Glomerular endothelial cell (primary cell): ENCODE measurements at places on chromosomes 2 and 18. TPM values are rescaled to one million over a fixed set of nuclear protein-coding genes. Genes with fewer than 3 reads are reported as not detected.

Gene AOX1
- 3.8 and 6.3 TPM in 2 replicates for total RNA-seq

Gene UGT1A4
- total RNA-seq: 0.12 TPM in 1 of 2 replicates, not detected in the other

GRCh38 chr2:75582840-75583239 lies 22.1 kb upstream of the EVA1A start:
- no peak for DNase-seq

- DNase-seq: no peak
Measured at GRCh38 chr18:213966-214365, 53.9 kb downstream of the THOC1 start.

DNA sequence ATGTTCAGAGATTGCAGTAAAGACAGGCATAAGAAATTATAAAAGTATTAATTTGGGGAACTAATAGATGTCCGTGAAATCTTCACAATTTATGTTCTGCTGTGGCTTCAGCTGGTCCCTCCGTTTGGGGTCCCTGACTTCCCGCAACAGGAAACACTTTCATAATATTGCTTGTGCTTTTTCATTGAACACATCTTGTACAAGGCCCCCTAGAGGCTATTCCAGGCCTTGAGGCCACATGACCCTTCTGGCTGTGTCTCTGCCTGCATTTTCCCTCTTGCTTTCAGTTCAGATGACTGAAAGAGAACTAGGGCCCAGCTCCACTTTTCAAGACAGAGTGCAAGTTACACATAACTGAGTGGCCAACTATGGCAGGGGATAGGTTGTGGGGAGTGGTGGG lies 164.1 kb downstream of the TMEM247 start:
- DNase-seq: no peak

Gene TAF4B
- total RNA-seq: 1.9 and 4.7 TPM in 2 replicates

DNA sequence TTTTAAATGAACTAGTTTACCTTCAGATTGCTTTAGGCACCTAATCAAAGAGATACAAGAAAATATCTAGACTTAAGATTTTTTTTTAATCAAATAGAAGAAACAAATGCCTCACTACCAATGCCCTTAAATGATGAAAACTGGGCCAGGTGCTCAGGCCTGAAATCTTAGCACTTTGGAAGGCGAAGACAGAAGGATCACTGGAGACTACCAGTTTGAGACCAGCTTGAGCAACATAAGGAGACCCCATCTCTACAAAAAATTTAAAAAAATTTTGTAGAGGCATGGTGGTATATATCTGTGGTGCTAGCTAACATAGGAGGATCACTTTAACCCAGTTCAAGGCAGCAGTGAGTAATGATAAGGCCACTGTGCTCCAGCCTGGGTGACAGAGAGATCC lies 675.1 kb downstream of the NRXN1 start:
- DNase-seq: no peak

Gene PTPRN
- total RNA-seq: 0.47 and 0.97 TPM in 2 replicates

DNA sequence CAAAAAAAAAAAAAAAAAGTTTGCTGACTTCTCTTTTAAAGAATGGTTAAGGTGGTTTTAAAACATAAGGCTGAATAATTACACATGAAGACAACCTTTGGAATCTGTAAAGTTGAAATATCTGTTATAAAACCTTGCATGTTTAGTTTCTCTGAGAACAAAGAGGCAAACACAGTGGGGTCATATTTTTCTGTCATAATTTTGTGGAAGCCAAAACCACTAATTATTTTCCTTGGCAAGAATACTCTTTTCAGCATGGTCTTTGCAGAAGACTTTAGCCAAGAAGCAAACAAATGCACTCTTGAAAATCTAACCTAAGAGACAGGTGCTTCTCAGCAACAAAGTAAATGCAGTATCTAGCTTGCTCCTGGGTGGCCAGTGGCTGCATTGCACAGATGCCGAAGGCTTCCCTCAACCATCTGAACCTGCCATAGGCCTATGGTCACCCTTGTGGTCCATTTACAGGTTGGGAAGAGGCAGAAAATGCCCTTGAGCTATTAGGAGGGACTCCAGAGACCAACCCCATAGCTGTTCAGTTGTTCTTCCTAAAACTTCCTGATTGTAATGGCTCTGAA lies 44.8 kb downstream of the ZAP70 start:
- DNase-seq: no peak

Gene SPEG
- total RNA-seq: 1.6 and 1.7 TPM in 2 replicates

DNA sequence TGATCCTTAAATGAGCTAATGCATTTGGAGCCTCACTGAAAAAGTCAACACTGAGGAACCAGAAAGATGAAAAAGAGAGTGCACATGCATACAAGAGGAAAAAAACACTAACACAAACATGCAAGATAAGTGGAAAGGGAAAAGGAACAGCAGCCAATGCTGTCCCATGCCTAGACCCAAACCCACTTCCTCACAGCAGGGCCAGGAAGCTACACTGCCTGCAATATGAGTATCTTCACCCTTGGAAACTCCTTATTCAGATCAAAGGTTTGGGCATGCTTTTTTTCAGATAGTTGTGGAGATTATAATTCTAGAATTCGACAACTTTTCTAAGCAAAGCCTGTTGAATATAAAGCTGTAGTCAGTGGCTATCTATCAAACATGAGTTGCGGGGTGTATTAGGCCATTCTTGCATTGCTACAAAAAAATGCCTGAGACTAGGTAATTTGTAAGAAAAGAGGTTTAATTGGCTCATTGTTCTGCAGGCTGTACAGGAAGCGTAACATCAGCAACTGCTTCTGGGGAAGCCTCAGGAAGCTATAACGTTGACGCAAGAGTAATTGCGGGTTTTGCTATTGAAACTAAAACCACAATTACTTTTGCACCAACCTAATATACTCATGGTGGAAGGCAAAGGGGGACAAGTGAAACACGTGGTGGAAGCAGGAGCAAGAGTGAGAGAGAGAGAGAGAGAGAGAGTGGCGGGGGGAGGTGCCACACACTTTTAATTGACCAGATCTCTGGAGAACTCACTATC lies 138.2 kb downstream of the MBD2 start:
- DNase-seq: no peak

DNA sequence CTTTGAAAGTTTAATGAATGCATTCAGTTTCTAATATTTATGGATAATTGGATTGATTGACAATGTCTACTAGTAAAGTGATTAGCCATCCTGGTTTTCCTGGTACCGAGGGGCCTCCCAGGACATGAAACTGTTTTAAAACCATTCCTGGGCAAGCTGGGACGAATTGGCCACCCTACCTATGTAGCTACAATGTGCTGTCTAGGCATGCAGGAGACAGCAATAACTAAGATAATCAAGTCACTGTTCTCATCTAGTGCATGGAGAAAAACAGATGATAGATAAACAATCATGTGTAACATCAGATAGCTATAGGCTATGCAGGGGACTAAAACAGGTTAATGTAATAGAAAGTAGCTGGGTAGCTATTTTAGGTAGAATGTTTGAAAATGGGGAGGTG lies 67.1 kb downstream of the PMAIP1 start:
- DNase-seq: no peak

Gene SLC19A3
- not detected in 2 replicates for total RNA-seq

Gene AKAIN1
- not detected in 2 replicates for total RNA-seq

Gene SLC38A11
- total RNA-seq: 0.34 TPM in 1 of 2 replicates, not detected in the other

DNA sequence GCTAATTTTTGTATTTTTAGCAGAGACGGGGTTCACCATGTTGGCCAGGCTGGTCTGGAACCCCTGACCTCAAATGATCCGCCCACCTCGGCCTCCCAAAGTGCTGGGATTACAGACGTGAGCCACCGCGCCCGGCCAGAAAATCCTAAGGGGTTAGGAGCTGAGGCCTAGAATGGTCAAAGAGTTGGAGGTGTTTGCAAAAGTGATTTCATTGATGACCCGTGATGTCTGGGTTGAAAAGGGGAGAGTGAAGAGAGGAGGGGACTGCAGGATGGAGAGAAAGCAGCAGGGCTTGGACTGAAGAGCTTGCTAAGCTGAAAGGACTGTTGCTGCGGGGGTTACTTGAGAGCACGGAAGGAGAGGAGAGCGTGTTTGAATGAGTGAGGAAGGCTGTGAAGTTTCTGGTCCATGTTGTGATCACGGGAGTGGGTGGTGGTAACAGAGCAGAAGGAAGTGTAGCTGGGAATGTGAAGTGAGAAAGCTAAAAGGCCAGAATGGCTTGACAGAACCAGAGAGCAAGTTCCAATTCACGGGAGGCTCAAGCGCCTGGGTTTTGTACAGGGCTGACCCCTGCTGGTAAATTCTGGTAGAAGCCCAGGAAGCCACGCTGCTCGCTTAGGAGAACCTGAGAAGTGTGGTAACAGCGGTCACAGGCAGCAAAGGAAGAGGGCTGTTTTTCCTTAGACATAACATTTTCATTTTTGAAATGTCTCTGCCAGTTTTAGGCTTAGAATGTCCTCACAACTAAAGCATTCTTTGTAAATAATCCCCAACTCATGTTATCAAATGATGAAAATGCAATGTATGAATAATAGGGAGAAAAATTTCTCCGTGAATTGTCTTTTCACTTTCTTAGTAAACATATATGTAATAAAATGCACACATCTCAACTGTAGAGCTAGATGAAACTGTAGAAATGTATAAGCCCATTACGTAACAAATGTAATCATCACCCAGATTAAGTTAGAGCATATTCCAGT lies 40.5 kb upstream of the ACTR2 start:
- peak; percentile 60 for DNase-seq

Gene NAT8
- not detected in 2 replicates for total RNA-seq
